ENCODE measurements at places on chromosomes 11 and 22.

- no peak for DNase-seq
Observed at GRCh38 chr11:96741068-96741467, 351.3 kb downstream of the JRKL start.

DNA sequence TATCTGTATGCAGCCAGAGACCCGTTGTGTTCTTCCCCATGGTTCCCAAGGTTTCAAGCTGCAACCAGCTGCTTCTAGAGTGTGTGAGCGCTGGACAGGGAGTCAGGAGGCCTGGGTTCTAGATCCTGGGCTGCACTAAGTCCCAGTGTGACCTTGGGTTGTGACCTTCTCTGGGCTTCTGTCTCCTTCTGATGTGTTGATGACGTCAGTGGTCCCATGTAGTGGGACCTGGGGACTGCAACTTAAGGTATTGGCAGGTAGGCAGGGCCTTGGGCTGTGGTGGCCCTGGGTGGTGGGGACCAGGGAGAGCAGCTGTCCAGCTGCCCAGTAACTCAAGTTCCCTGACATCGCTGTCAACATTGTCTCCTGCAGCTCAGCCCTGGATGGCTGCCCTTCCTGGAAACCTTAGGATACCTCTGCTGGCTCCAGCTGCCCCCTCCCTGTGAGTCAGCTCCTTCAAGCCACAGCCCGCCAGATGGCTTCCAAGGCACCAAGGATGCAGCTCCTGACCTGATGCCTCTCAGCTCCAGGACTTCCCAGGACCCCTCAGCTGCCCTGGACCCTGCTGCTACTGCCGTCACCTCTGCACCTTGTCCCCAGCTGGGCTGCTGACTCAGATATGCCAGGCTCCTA, 1.3 kb upstream of the PVALB start:
- no peak for DNase-seq

- DNase-seq: no peak
Observed at GRCh38 chr11:1087961-1088926, 13.6 kb downstream of the MUC2 start.

DNA sequence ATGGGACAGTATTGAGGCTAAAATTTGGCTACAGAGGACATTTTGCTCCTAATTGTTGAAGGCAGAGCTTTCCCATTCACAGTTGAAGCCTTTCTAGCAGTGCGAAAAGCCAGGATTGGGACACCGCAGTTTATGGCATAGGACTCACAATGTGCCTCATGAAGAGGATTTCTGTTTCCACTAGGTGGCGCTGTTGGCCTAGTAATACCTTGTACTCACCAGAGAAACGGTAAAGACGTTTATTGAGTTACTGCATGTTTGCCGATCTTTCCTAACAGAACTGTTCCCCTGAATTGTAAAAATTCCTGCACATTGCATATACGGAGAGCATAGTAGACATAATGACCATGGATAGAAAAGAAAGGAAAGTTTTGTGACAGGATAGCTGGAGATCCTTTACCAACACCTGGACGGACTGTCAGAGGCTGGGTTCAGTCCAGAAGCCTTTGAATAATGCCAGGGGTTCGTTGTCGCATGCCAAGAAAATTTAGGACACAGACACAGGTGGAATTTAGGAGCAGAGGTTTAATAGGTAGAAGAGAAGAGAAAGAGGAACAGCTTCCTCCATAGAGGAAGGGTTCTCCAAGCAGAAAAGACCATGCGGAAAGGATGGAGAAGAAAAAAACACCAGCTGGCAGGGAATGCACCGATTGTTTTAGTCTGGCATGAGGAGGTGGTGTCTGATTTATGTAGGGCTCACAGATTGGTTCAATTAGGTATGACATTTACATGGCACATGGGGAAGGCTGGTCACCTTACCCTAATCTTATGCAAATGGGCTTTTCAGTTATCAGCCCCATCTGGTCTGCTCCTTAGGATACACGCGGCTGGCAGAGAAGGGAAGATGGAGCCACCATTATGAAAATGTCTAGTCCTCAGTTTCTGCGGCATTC, 10.8 kb upstream of the OR51D1 start:
- peak; percentile 49 for DNase-seq

Data from retina (tissue), 1 donor.